ENCODE measurements at places on chromosomes 7 and 10. TPM values are rescaled to one million over a fixed set of nuclear protein-coding genes. Genes with fewer than 3 reads are reported as not detected.

- no peak for DNase-seq
Measured at GRCh38 chr10:88833723-88834122, 17.9 kb downstream of the ANKRD22 start.

GRCh38 chr10:83343676-83344075 is 795.6 kb upstream of the GHITM start:
- no peak for DNase-seq

Gene RBM33
- total RNA-seq: 63.8 TPM

- no peak for DNase-seq
Measured at GRCh38 chr10:51743146-51743545, 43.8 kb upstream of the CSTF2T start.

Gene DNAJB12
- total RNA-seq: 29.7 TPM

DNA sequence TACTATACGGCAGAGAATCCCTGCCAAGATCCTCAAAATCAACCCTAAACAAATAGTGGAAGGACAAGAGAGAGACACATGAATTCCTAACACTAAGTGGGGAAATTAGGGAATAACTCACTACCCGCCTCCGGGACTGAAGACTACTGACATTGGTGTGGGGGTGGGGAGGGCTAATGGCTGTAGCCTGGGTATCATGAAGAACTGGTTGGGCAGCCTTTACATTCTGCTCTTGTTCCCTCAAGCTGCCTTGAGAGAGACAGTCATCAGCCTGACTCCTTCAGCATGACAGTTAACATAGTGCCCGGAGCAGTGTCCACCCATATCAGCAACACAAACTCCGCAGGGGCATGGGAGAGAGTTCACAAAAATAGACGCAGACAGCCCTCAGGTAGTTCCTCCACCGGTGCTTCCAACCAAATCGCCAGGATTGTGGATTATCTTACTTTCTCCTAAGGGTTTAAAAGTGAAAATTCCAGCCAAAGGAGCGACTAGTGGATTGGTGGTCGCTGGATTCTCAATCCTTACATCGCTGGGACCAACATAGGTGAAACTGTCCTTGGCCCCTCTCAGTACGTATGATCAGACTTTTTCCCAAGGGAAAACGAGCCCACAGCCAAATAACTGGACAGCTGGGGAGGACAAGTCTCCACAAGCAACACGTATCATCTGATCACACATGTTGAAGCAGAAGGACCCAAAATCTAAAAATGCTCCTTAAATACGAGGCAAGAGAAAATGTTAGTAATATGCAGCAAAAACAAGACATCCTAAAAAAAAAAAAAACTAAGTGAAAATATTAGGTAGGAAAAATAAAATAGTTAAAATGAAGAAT is 22.6 kb downstream of the TMEM254 start:
- no peak for DNase-seq

DNA sequence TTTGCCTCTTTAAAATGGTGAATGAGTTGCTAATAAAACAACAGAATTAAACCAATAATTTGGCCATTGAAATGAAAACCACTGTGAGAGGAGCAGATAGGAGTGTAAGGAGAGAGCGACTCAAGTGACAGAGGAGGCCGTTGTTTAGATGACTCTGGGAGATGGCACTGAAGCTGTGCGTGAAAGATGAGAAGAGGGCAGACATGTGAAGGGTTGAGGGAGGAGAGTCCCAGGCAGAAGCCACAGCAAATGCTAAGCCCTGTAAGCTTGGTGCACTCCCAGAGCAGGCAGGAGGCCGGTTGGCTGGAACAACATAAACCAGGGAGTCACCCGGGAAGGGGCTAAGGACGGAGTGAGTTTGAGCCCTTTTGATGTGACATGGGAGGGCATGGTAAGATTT is 814 bp upstream of the OPALIN start:
- no peak for DNase-seq

DNA sequence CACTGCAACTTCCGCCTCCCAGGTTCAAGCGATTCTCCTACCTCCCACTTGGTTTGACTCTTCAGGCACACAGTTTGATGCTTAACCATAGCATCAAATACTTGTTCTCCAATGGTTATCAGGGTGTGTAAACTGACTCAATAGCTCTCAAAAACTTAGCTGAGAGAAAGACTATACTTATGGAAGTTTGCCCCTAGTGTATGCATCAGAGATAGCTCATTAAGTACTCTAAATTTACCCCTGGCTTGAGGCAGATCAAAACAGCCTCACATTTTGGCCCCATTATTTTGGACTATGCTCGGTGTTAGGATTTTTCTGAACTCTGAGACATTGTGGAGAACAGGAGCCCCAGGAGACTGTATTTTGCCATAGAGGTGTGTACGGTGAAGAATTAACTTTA is 40.8 kb upstream of the SLC35B4 start:
- no peak for DNase-seq

GRCh38 chr10:60521974-60522405 is 132.3 kb upstream of the ANK3 start:
- no peak for DNase-seq

DNA sequence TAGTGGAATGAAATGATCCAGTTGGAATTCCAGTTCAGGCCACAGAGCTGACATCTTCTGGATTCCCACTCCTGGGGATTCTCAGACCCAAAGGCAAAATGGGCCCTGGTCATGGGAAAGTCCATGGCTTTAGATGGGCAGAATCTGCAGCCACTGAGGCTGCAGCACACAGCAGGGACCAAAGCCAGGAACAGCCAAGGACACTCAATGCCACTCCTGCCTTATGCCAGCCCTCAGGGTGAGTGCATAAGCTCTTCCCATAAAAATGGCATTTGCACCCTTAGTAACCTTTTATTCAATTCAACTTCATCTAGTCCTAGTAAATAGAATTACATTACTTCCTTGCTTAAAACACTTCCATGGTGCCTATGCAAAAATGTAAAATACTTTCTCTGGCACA is 274.4 kb downstream of the KCNMA1 start:
- no peak for DNase-seq

All from vagina (tissue), 2 donors.